ENCODE measurements at places on chromosomes 5 and 9.

- no peak overlapping the region for H3K4me3 ChIP-seq
- H3K27me3 ChIP-seq, result peaks cover 3% of the 10 kb centered on the region
- H3K27ac ChIP-seq, result no peak overlapping the region
- DNase-seq, result no peak
- no peaks in the 10 kb centered on the region for H3K36me3 ChIP-seq
Measured at GRCh38 chr5:169013846-169014245, 287.1 kb downstream of the SLIT3 start.

GRCh38 chr5:121962958-121963357 is 1.2 kb downstream of the SRFBP1 start:
- H3K36me3 ChIP-seq, result peaks cover 25% of the 10 kb centered on the region
- peaks cover 7% of the 10 kb centered on the region for H3K27me3 ChIP-seq
- peak overlapping the region; percentile 99 for H3K27ac ChIP-seq
- H3K4me1 ChIP-seq, result peaks cover 49% of the 10 kb centered on the region
- H3K4me3 ChIP-seq, result peak overlapping the region; percentile 96

GRCh38 chr9:78236551-78236910 is 656 bp downstream of the CEP78 start:
- H3K27me3 ChIP-seq, result peaks cover 2% of the 10 kb centered on the region
- peaks cover 33% of the 10 kb centered on the region for H3K4me1 ChIP-seq
- peaks cover 21% of the 10 kb centered on the region for H3K36me3 ChIP-seq
- peak overlapping the region; percentile 95 for H3K4me3 ChIP-seq
- H3K27ac ChIP-seq, result peak overlapping the region; percentile 81

- no peak overlapping the region for H3K4me3 ChIP-seq
- H3K27me3 ChIP-seq, result no peaks in the 10 kb centered on the region
- no peak for DNase-seq
Measured at GRCh38 chr9:134695144-134695543, 53.5 kb downstream of the COL5A1 start.

DNA sequence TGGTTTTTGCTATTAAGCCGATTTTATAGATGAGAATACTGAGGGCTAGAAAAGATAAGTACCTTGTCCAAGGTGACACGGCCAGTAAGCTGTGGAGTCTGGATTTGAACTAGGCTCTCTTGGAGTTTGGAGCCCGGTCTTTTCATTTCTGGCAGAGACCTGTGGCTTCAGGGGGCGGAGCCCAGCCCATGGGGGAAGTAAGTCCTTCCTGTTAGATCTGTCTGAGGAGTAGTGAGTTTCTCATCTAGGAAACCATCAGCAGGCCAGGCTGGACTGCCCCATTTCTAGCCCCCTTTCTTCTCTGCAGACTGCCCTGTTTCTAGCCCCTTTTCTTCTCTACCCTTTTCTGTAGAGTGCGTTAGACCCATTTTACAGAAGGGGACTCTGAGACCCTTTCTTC is 521 bp upstream of the PTGS1 start:
- H3K27ac ChIP-seq, result no peak overlapping the region
- no peak for DNase-seq
- peaks cover 23% of the 10 kb centered on the region for H3K27me3 ChIP-seq
- no peaks in the 10 kb centered on the region for H3K36me3 ChIP-seq
- peaks cover 9% of the 10 kb centered on the region for H3K4me1 ChIP-seq
- peak overlapping the region; percentile 27 for H3K4me3 ChIP-seq

- H3K27ac ChIP-seq, result peak overlapping the region; percentile 93
- no peaks in the 10 kb centered on the region for H3K27me3 ChIP-seq
- peaks cover 51% of the 10 kb centered on the region for H3K36me3 ChIP-seq
- DNase-seq, result no peak
- peaks cover 95% of the 10 kb centered on the region for H3K4me1 ChIP-seq
Measured at GRCh38 chr9:89449261-89449671, 48.6 kb downstream of the SEMA4D start.

- H3K27ac ChIP-seq, result no peak overlapping the region
- no peaks in the 10 kb centered on the region for H3K27me3 ChIP-seq
- H3K4me3 ChIP-seq, result no peak overlapping the region
- H3K36me3 ChIP-seq, result no peaks in the 10 kb centered on the region
- DNase-seq, result no peak
Measured at GRCh38 chr5:53323943-53324642, 156.3 kb upstream of the FST start.

DNA sequence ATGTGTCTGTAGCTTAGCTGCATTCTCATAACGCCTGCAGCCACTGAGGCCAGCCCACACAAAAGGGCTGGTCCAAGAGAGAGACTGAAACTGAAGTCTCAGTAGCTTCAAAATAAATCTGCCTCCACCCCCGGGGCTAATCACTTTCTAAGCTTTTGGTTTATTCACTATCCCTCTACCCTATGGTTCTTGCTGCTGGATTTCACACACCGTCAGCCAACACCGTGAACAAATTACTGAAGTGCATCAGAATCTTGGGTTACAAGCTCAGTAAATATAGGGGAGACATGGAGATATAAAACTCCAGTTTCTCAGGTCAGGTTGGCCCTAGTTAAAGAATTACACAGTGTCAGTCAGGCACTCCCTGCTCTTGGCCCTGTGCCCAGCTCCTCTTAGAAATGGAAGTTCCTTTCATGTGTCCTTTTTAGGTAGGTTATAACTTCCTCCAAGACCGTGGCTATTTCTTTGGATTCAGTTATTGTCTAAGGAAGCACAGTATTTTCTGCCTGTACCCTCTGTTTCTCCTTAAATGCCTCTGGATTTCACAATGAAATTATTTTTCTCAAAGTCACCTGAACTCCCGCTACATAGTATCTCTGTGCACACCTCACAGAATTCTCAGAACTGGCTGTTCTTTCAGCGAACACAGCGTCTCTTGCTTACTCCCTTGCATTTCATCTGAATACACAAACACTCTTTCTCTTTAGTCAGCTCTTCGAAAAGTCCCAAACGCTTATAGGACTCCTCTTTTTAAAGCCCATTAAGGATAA is 112.5 kb downstream of the FAM174A start:
- H3K27me3 ChIP-seq, result no peaks in the 10 kb centered on the region
- H3K27ac ChIP-seq, result no peak overlapping the region
- no peak for DNase-seq
- H3K36me3 ChIP-seq, result no peaks in the 10 kb centered on the region

DNA sequence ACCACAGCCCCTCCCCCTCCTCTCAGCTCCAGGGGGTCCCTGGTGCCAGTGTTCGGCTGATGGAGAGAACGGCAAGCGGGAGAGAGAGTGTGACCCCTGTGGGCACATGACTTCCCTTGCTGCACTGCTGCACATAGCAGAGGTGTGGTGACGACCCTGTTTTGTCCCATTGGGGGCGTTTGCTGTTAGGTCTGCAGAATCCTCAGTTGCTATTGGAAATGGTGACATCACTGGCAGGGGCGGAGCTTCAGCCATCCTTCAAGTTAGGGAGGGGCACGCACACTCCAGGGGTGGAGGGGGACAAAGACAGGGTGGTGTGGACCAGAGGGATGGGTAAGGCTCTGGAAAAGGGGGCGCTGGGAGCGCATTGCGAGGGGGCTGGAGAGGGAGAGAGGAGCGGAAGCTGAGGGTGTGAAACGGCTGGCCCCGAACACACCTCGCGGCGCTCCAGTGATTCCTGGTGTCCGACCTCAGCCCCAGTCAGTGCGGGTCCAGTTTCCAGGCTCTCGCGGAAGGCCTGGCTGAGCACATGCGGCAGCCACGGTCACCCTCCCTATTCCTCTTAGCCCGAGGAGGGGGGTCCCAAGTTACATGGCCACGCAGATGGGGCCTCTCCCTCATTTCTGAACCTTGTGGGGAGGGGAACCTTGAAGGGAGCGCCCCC is 764 bp upstream of the GRIN1 start:
- no peak overlapping the region for H3K4me3 ChIP-seq
- H3K27me3 ChIP-seq, result peaks cover 66% of the 10 kb centered on the region
- peaks cover 5% of the 10 kb centered on the region for H3K4me1 ChIP-seq
- H3K27ac ChIP-seq, result no peak overlapping the region

GRCh38 chr5:40121236-40121635 is 558.5 kb upstream of the PTGER4 start:
- no peak for DNase-seq
- H3K4me1 ChIP-seq, result no peaks in the 10 kb centered on the region
- peaks cover 10% of the 10 kb centered on the region for H3K36me3 ChIP-seq
- peaks cover 4% of the 10 kb centered on the region for H3K27me3 ChIP-seq
- H3K27ac ChIP-seq, result no peak overlapping the region

DNA sequence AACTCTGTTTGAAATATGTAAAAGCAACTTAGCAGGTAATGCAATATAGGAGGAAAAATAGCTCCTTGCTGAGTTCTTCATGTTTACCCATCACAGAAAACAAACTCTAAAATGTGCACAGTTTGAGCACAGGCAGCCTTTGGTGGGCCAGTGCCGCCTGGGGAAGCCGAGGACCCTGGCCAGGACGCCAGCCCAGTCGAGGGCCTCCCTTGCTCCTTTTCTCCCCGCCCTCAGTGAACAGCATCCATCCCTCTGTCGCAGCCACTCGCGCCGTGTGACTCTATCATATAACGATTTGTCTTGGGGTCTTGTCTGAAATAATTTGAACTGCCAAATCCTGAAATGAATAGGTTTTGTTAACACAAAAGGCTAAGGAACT is 286.7 kb upstream of the IRX4 start:
- DNase-seq, result no peak
- H3K36me3 ChIP-seq, result no peaks in the 10 kb centered on the region
- no peak overlapping the region for H3K4me3 ChIP-seq
- H3K4me1 ChIP-seq, result no peaks in the 10 kb centered on the region

- H3K27me3 ChIP-seq, result peaks cover 87% of the 10 kb centered on the region
- DNase-seq, result no peak
- no peak overlapping the region for H3K4me3 ChIP-seq
- H3K27ac ChIP-seq, result no peak overlapping the region
- H3K36me3 ChIP-seq, result no peaks in the 10 kb centered on the region
- H3K4me1 ChIP-seq, result peaks cover 38% of the 10 kb centered on the region
Measured at GRCh38 chr9:123999661-124000060, 11.9 kb upstream of the LHX2 start.

- no peak for DNase-seq
- H3K4me1 ChIP-seq, result no peaks in the 10 kb centered on the region
- no peak overlapping the region for H3K4me3 ChIP-seq
- no peaks in the 10 kb centered on the region for H3K36me3 ChIP-seq
Measured at GRCh38 chr9:102966999-102967398, 28.1 kb upstream of the CYLC2 start.

DNA sequence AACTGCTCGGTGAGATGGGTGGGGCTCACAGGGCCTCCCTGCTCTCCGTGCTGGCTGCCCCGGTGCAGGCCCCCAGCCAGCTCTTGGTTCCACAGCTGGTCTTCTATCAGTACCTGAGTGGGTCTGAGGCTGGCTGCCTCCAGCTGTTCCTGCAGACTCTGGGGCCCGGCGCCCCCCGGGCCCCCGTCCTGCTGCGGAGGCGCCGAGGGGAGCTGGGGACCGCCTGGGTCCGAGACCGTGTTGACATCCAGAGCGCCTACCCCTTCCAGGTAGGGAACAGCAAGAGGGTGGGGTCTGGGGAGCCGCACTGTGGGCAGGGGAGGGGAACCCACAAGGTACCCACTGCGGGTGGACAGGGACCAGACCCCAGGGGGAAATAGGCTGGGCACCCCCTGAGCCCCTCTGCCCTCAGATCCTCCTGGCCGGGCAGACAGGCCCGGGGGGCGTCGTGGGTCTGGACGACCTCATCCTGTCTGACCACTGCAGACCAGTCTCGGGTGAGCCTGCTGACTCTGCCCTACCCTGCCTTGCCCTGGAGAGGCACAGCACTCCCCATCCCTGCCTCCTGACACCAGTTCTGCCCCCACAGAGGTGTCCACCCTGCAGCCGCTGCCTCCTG is 2.8 kb downstream of the MAMDC4 start:
- no peak for DNase-seq
- no peak overlapping the region for H3K27ac ChIP-seq
- H3K27me3 ChIP-seq, result no peaks in the 10 kb centered on the region

- peaks cover 13% of the 10 kb centered on the region for H3K36me3 ChIP-seq
- no peak for DNase-seq
- H3K4me3 ChIP-seq, result peak overlapping the region; percentile 38
- peak overlapping the region; percentile 97 for H3K27ac ChIP-seq
Measured at GRCh38 chr9:131666774-131667173, 73.1 kb downstream of the RAPGEF1 start.

DNA sequence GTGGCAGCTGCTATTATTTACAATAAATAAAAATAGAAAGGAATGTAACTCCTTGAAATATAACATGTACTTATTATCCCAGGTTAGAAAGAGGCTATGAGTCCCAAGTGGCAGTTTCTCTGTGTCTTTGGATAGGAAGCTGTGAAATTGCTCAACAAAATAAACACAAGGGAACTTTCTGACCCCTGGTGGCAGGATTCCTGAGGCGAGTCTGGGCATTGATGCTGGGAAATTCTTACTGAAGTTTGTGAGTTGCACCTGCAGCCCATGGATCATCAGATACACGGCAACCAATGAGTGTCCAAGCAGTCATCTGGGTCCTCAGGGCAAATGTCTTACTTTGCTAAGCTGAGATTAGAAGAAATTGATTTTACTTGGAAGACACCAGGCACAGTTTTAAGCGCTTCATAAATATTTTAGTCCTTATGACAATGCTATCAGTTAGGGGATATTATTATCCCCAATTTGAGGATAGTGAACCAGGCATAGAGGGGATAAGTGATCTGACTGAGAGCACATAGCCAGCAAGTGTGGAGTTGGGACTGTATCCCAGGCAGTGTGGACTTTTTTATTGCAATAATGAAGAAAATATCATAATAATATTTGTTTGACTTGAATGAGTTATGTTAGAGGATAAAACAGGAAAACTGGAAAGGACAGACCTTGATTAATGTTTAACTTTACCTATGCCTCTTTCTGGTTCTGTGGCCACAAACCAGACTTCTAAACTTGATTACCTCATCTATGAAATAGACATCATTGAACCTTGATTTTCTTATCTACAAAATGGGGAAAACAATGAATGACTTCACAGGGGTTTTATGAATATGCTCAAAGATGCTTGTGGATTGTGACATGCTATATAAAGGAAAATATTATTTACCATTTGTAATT is 265.5 kb upstream of the ADAMTSL1 start:
- H3K27ac ChIP-seq, result no peak overlapping the region
- H3K4me3 ChIP-seq, result no peak overlapping the region
- no peaks in the 10 kb centered on the region for H3K36me3 ChIP-seq

DNA sequence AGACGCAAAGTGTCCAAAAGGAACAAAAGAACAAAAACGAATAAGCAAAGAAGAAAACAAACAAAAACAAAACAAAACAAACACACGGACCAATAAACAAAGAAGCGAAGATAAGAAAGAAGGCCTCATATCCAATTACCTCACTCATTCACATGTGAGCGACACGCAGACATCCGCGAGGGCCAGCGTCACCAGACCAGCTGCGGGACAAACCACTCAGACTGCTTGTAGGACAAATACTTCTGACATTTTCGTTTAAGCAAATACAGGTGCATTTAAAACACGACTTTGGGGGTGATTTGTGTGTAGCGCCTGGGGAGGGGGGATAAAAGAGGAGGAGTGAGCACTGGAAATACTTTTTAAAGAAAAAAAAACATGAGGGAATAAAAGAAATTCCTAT is 28.3 kb upstream of the WWC1 start:
- DNase-seq, result no peak
- no peaks in the 10 kb centered on the region for H3K27me3 ChIP-seq
- H3K36me3 ChIP-seq, result no peaks in the 10 kb centered on the region
- no peak overlapping the region for H3K27ac ChIP-seq
- H3K4me1 ChIP-seq, result no peaks in the 10 kb centered on the region

- peaks cover 3% of the 10 kb centered on the region for H3K4me1 ChIP-seq
- DNase-seq, result no peak
- no peak overlapping the region for H3K27ac ChIP-seq
- no peaks in the 10 kb centered on the region for H3K27me3 ChIP-seq
- peaks cover 73% of the 10 kb centered on the region for H3K36me3 ChIP-seq
Measured at GRCh38 chr5:6750951-6751685, 37.9 kb downstream of the TENT4A start.
